Activated CD8-positive, alpha-beta memory T cell treated with anti-CD3 and anti-CD28 coated beads for 1 hour (primary cell): ENCODE measurements at places on chromosomes 3 and 15.

GRCh38 chr15:56038015-56038414 is 44.6 kb upstream of the NEDD4 start:
- DNase-seq, result no peak

DNA sequence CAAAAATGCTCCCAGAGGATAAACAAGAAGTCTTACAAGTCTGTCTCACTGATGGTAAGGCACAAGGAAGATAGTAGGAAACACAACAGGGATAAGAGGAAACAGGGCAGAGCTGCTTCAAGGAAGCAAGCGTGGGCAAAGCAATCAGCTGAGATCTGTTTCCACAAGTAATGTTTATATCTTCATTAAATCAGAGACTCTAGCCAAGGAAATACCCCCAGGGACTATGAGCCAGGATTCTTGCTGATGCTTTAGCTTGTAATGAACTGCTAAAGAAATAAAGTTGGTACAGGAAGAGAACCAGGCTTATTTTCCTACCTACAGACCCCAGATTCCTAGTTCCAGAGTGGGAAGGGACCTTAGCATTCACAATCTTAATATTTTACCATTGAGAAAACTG is 112.7 kb upstream of the C3orf80 start:
- DNase-seq, result no peak

DNA sequence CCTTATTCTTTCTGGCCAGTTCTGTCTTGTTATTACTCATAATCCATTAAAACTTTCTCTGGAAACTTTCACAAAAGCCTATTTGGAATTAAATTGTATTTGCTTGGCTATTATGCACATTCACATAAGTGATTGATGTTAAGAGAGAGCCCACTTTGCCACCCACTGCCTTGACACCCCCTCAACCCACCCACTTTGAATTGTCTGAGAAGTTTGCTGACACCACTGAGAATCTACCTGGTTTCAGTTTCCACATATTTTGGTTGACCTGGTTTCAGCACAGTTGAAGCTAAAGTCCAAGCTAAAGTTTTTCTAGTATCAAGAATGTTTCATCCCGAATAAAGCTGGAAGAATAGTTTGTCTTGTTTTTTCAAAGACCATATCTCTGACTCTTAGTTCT is 70.9 kb downstream of the ARMC8 start:
- no peak for DNase-seq

DNA sequence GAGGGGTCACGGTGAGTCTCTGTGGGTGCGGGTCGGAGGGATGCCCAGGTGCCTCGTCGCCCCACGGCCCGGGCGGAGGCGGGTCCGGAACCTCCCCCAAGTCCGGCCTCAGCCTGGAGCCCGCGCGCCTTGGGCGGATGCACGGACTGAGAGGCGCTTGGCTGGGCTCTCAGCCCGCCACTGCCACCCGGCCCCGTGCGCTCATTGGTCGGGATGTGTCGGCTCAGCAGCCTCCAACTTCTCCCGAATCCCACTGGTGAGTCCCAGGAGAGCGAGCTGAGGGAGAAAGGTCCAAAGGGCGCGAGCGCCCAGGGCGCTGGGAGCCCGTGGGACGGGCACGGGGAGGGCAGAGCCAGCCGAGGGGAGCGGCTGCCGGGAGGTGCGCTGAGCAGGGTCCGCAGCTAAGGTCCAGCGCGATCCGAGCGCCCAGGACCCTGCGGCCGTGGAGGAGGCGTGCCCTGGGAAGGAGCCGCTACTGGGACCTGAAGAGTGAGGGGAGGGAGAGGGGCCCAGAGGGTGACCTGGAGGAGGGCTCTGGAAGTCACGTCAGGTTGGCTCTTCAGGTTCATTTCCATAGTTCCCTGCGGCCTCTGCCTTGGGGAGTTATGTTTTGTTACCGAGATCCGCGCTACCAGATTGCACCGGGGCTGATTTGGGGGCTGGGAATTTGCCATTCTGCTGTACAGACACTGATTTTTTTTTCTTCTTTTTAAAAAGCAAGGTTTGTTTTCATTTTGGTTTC is at the start of gene MME:
MME (plus strand) TSS at position 574 of the 742 bp plus-strand sequence. CDS start 3,849 bp downstream, outside the sequence.
- no peak for DNase-seq

DNA sequence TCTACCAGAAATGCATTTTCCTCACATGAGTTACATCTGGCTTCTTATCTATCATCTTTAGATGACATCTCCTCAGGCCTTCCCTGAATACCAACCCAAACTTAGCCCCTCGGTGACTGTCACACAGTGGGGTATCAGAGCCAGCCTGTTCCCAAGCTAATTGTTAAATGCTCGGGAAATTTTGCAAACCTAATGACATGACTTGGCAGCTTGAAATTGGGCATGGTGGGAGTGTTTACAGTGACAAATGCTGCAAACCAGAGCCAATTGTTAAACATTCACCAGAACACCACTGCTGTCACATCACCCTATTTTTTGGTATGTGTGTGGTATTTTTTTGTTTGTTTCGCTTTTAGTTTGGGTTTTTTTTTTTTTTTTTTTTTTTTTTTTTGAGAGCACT is 130.8 kb downstream of the HCN4 start:
- no peak for DNase-seq

DNA sequence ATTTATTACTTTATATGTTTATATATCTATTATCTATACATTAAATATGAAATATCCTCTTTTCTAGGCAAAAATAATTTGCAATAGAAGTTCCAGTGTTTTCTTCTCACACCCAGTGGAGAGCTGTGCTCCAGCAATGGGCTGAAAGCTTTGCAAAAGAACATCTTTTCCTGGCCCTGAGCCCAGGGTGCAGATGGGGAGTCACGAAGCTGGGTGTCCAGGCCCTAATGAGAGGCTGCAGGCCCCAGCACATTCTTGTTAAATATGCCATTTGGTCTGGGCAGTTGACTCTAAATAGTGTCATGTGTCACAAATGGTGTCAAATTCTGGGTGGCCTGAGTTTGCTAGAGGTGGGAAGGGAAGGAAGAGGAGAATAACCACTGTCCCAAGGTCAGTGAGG is 5.7 kb downstream of the NTRK3 start:
- no peak for DNase-seq

- no peak for DNase-seq
Observed at GRCh38 chr3:63467392-63467791, 185.1 kb upstream of the SNTN start.

DNA sequence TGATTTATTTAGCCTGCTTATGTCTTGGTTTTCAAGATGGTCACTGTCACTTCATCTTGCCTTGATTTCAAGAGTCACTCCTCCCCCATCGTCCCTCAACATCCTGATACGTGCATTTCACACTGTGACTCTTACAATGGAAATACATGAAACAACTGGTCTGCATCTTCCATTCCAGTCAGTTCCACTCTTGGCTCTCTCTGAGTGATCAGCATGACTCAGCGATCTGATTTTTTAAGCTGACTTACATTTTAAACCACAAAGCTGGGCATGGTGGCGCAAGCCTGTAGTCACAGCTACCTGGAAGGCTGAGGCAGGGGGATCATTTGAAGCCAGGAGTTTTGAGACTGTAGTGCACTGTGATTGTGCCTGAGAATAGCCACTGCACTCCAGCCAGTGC is 271.2 kb upstream of the ROPN1 start:
- no peak for DNase-seq

DNA sequence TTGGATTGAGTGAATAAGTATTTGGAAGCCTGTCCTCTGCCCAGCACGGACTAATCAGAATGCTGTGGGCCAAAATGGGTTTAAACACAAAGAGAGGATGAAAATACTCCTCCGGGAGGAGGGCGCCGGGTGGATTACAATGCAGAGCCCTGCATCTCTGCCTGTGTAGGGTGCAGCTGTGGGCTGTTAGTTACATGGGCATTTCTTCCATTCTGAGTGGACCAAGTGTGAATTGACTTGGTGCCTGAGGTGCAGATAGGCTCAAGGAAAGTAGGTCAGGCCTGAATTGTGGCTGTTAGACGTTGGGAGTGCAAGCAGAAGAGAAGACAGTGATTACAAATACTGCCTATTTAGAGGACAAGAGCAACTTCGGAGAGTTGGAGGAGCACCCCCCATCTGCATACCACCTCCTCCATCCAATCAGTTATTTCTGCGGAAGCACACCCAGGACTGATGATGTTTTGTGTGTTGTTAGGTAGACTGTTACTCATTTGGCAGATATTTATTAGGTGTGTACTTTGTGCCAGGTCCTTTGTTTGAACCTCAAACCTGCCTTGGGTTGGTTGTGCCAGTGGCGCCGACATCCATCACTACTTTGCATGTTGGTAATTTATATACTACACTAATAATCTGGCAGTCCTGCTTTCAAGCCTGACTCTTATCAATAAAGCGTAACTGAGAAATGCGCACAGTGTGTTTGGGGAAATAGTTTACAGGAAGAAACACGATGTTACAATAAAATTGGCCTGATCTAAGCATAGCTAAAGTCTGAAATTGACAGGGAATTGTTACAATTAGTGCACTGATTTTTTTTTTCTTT is 33.0 kb downstream of the PTPRG start:
- DNase-seq, result no peak

DNA sequence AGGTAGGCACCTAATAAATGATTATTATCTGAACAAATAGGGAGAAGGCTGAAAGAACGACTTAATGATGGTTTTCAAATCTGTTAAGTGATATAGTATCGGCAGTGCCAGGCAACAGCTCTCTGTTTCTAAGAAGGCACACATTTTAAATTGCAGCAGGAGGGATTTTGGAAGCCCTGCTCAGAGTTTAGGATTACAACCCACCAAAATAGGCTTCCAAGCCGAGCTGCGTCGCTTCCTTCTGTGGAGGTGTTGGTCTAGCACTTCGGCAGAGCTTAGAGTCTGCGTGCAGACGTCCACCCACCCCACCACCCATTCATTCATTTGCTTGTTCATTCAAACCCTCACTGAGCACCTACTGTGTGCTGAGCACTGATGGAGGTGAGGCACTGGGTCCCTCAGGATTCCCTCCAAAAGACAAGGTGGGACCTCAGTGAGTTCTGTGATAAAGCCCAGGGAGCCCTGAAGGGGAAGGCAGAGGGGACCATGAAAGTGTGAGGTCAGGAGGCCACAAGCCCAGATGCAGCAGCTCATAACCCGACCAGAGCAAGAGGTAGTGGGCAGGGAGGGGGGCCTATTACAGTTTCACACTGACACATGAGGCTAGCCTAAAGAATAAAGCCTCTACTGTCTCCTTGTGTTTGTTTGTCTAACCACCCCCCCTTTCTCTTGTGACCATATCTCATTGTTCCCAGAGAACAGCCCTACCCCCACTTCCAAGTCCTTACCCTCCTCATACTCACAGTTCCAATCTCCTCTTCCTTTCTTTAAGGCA is 8.9 kb downstream of the ADCY5 start:
- DNase-seq, result no peak

GRCh38 chr3:25071846-25072245 is 356.2 kb upstream of the RARB start:
- DNase-seq, result no peak

- no peak for DNase-seq
Observed at GRCh38 chr3:13303410-13303809, 116.7 kb downstream of the NUP210 start.

GRCh38 chr15:38455092-38455491 is 1.2 kb downstream of the FAM98B start:
- no peak for DNase-seq

DNA sequence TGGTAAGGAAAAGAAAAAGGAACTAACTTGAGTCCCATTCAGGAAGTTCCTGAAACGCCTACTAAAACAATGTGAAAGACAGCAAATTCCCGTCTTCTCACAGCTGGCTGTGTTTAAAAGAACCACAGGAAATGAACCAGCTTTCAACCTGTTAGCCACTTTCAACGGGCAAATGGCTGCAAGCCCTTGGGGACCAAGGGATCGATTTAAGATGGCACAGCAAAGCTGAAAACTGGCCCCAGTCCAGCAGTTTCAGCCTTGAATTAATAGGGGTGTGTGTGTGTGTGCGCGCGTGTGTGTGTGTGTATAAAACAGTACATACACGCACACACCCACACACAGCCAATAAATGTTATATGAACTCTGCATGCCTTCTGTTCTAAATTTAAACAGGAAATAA is 168.7 kb upstream of the TMCO5A start:
- no peak for DNase-seq

DNA sequence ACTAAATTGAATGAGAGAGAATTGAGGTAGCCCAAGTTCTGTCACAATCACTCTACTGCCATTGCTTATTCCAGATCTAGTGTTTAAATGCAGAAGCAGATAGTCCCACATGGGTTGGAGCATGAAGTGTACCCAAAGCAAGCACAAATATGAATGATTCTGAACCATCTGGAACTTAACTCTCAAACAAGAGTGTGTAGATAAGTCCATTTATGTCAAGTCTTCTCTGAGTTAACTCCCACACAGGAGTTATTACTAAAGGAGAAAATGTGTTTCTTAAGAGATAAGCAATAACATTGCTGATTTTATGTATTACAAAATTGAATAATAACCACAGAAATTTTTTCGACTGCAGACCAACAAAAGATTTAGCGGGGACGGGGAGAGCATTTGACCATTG is 33.6 kb downstream of the PAQR9 start:
- DNase-seq, result no peak
